ENCODE measurements at places on chromosomes 5 and 9.

DNA sequence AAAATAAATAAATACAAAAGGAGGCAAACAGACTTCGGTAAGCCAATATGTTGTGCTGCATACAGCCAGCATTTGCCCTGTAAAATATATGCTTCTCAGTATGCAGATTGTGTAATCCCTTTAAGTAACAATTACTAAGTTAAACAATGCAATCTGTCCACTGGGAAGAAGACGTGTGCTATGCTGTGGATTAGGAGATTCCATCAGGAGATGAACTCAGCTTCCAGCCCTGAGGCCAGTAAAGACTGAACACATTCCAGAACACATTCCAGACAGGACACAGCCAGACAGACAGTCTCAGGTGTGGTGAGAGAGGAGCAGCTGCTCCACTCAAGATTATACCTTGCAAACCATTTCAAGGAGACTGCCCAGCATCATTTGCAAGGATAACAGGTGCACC, 97.8 kb downstream of the MPDZ start:
- DNase-seq: peak; percentile 30

- DNase-seq: no peak
These were observed 252.4 kb upstream of the NFIL3 start for GRCh38 chr9:91676046-91676445.

DNA sequence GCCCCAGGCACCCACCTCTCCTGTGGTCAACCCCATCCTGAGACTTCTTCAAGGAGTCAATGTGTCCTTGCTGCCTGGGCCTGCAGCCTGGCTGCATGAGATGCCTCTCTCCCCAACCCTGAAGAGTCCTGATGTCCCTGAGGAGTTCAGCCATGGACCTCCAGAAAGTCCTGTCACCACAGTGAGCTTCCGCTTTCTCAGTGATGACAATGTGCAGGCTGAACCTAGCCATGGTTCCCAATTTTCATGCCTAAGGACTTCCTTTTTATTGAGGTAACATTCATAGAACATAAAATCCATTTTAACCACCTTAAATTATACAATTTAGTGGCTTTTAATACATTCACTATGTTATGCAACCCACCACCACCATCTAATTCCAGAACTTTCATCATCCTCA, 29.1 kb downstream of the DAP start:
- DNase-seq: no peak

- no peak for DNase-seq
These were observed 71.0 kb downstream of the PGM5 start for GRCh38 chr9:68427216-68427977.

DNA sequence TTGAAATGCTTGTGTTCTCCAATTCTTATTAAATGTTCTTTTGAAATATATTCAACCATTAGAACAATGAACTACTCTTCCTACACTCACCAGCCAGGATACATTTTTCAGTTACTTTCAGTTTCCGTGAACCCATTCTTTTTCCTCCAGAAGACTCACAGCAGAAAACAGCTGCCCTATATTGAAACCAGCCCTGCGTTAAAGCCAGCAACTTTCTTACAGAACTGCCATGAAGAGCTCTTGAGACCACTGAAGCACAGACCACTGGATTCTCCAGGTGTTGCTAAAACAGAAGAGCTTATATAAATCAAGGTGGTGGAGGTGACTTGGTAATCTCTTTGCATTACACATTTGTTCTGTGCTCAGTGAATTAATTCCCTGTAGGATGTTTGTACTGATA, 365.9 kb upstream of the C9orf72 start:
- DNase-seq: no peak

GRCh38 chr5:58871648-58872242, 288.9 kb downstream of the RAB3C start:
- no peak for DNase-seq

- DNase-seq: no peak
These were observed 196.2 kb downstream of the DEPDC1B start for GRCh38 chr5:60503771-60504170.

- no peak for DNase-seq
These were observed 1.5 kb upstream of the MYO10 start for GRCh38 chr5:16937503-16938161.

GRCh38 chr5:151051066-151051930, 29.5 kb downstream of the TNIP1 start:
- DNase-seq: peak; percentile 77

All from breast epithelium (tissue), 4 donors.